ENCODE measurements at places on chromosomes 3 and 15.

DNA sequence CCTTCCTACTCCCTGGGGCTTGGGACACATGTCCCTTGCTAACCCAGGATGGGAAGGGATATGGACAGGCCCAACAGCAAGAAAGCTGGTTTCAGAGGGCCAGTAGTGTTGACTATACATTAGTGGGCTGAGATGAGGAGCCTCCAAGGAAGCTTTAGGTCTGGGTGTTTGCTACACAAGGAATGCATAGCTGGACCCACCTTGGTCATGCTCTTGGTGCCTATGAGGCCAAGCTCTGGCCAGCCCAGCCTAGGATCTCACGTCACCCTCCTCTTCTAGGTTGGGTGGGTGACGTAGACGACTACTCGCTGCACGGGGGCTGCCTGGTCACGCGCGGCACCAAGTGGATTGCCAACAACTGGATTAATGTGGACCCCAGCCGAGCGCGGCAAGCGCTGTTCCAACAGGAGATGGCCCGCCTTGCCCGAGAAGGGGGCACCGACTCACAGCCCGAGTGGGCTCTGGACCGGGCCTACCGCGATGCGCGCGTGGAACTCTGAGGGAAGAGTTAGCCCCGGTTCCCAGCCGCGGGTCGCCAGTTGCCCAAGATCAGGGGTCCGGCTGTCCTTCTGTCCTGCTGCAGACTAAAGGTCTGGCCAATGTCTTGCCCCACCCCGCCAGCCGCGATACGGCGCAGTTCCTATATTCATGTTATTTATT lies 653 bp upstream of the WDR6 start:
- no peak for DNase-seq

GRCh38 chr15:101492766-101493692 lies 3.5 kb upstream of the PCSK6 start:
- DNase-seq = no peak

DNA sequence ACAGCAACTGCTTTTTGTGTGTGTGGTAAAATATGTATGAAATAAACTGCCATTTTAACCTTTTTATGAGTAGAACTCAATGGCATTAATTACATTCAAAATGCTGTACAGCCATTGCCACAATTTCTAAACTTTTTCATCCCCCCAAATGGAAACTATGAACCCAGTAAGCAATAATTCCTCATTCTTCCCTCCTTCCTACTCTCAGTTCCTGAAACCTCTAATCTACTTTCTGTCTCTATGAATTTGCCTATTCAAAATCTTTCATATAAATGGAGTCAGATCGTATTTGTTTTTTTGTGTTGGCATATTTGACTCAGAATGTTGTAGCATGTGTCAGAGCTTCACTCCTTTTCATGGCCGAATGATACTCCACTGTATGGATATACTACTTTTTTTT lies 5.3 kb upstream of the BLM start:
- no peak for DNase-seq

GRCh38 chr3:197750858-197751737 lies 1.4 kb downstream of the FYTTD1 start:
- DNase-seq = no peak

- DNase-seq = no peak
These were observed 2.1 kb downstream of the FYCO1 start for GRCh38 chr3:45993421-45994027.

- DNase-seq = no peak
These were observed 128.1 kb upstream of the THRB start for GRCh38 chr3:24622696-24623225.

DNA sequence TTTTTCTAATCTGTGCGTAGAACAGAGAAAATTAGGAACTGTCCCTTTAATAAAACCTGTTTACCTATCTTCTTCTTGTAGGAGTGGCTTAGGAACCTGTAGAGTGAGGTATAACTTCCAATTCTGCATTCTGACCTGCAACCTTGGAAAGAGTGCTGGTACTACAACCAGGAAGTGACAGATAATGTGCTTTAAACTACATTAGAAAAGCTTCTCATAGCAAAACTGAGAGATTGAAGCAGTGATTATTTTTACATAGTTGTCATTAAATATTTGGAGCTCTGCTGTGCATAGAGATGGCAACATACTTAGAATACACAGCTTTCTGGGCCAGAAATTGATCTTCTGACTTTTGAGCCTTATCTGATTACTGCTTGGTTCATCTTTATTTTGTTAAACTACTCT lies 50.4 kb upstream of the ZDHHC23 start:
- DNase-seq = no peak

DNA sequence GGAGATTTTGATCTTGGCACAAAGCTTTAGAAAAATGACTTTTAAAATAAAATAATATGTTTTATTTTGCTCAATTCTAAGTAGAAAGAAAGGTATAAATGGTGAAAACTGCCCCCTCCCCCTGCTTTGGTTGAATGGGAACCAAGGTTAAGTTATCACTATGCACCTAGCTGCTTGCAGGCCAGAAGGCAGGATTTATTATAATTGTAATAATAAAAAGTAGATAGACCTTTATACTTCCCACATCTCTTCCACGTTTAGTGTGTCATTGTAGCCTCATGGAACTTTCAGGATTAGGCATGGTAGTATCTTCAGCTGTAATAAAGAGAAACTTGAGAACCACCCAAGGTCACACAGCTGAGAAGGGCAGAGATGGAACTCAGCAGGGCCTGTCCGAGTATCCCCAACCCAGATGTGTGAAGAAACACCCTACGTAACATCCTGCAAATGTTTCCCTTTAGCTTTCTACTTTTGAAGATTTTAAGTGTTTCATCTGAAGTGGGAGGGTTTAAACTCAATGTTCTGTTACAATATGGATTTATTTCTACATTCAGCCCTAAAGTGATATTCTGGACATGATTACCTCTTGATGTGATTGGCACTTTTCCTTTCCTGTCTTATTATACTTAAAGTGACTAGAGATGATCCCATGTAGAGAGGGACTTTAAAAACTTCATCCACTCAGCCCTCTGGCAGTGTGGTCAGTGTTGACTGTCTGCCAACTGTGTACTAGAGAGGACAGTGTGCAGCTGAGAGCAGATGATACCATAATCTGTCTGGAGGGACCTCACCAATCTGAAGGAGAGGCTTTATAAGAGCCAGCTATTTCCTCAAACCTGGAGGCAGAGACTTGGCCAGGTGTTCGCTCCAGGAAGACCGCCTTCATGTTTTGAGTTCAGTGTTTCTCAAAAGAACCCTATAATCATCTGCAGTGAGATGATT lies 282.5 kb upstream of the TRIM42 start:
- no peak for DNase-seq

- DNase-seq = peak; percentile 42
These were observed 53.1 kb downstream of the PHC3 start for GRCh38 chr3:170128259-170128976.

DNA sequence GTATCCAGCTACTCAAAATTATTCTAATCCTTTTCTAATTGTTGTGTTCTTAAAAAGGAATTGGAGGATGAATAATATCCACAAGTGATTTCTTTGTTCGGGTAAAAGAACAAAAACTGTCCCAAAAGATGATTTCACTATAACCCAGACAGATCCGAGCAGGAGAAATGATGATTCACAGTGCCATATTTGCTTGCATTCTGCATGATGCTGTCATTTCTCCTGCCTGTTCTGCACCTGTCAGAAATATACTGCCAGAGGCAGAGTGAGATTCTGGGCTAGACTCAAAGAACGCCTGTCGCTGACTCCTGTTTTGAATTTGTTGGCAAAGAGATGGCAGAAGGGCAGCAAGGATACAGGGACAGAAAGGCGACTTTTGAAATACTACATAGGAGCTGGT lies 34.7 kb upstream of the SLC24A5 start:
- no peak for DNase-seq

DNA sequence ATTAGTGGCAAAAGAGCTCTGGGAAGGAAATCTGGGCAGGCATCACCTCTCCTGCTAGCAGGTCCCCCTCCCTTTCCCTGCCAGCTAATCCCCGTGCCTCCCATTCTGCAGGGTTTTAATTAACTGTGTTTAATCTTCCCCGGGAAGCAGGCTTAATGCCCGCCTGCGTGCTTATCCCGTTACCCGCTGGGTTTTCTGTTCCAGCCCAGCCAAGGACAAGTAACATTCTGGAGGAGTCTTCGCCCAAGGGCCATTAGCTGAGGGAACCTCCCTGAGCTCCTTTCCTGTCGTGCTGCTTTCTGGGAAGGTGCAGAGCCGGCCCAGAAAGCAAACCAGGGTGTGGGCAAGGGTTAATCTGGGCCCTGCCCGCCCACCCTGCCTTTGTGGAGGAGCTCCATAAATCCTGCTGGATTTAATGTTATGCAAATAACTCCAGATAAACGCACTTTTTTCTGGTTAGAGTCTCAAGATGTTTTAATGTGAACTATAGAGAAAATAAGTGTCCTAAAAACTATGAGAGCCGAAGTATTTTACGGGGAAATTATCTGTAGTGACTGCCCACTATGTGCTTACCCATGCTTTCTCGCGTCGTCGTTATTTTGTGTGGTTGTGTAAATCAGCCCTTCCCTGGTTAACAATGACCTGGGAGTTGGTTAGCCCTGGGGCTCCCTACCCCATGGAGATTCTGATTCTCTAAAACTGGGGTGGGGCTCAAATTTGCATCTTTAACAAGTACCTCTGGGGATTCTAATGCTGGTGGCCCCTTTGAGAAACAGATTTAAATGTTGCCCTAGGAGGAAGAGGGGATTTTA lies 25.9 kb downstream of the TRIM71 start:
- DNase-seq = no peak

- DNase-seq = no peak
These were observed 151.4 kb downstream of the SHQ1 start for GRCh38 chr3:72696815-72697214.

DNA sequence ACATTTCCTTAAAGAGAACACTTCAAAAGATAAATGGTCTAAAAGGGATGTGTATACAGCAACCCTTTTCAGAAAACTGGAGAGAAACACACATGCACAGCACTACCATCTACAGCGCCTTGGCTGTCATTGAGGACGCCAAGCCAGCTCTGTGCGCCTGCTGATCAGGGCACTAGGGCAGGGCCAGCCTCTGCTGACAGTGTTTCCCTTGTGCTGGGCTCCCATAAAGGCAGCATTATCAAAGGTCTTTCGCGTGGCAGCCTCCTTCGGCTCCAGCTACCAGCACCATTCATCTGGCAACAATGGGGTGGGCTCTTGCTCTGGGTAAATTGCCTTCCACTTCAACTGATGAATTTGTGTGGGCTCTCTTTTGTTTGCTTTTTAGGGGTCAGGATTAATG lies 53.4 kb downstream of the LDHAL6B start:
- DNase-seq = no peak

DNA sequence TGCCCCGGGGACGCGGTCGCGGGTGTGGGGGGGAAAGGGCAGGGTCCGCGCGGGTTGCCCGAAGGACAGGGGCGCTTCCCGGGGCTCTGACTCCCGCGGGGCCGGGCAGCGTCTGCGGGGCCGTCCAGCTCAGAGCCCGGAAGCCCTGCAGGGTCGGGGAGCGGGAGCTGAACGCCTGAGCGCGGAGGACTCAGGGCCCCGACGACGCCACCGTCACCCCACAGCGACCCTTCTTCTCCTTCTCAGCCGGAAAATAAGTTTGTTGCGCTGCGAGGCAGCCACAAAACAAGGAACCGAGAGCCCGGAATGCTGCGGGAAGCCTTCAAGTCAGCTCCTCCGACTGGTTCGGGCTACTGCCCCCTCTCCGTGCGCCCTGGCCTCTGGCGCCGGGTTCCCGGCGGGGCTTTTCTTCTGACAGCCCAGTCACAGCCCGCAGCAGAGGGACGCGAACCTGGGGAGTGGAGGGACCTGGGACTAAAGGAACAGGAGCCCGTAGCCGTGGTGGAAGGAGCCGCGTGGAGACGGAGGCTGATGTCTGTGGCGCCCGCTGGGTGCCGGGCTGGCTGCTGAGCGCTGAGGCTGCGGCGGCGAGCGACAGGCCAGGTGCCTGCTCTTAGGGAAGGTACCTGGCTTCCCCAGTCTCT lies 484 bp downstream of the CNTN4 start:
- DNase-seq = no peak

- DNase-seq = no peak
These were observed 310.3 kb downstream of the PTPRG start for GRCh38 chr3:61871644-61872043.

DNA sequence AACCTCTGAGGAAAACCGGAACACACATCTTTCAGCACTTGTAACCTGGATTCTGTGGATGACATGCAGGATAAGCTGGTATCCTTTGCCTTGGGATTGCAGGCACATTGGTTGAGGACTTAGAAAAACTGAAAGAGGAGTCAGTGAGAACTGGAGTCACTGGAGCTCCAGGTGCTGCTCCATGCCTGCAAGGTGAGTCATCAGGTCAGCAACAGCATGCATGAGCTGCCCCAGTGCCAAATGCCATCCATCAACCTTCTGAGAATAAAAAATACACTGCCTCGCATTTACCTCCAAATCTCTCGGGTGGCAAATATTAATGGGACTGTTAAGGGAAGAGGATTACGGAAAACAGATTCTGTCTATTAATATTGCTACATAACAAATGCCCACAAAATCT lies 729.1 kb downstream of the NTRK3 start:
- DNase-seq = no peak

DNA sequence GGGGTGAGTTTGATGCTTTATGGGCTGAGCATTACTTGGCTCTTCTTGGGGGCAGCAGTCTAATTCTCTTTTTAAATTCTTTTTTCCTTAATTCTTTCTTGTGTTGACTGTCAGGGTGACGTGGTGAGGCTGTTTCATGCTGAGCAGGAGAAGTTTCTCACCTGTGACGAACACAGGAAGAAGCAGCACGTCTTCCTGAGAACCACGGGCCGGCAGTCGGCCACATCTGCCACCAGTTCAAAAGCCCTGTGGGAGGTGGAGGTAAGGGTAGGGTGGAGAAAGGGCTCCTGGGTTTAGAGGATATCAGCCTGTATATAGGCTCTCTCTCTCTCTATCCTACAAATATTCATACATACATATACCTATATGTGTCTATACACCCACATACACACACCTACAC lies 152.3 kb downstream of the ITPR1 start:
- no peak for DNase-seq

- no peak for DNase-seq
These were observed 719.9 kb upstream of the CBLB start for GRCh38 chr3:106588739-106589138.

DNA sequence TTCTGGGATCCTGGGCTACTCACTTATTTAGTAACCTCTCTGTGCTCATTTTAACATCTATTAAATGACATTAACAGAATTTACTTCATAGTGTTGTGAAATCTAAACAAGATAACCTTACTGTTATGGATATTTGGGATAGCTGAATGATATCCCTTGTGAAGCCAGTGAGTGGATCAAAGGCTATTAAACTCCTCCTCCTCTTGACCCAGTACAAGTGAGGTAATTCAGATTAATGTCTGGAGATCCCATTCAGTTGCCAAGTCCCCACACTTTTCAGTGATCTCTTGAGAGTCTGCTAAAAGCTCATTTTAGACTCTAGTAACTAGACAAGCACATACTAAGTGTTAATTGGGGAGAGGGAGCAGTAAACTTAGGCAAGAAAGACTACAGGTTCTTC lies 2.5 kb upstream of the ANKRD28 start:
- no peak for DNase-seq

DNA sequence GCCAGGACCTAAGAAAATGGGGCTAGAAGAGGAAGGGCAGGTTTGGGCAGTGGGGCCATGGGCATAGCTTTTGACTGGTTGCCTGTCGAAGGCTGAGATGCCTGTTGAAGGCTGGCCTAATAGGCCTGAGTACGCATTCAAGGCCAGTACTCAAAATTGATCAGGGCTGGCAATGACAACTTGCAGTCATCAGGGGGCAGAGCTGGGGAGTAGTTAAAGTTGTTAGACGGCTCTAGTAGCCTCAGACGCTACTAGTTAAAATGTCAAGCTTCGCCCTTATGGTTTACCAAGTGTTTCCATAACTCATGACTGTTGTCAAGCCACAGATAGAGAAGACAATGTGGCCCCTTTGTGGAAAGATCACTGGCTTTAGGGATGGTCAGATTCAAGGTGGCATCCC lies 28.7 kb downstream of the SPG21 start:
- no peak for DNase-seq

Measured in GM19239 (cell line).